ENCODE measurements at places on chromosomes 1 and 21.

DNA sequence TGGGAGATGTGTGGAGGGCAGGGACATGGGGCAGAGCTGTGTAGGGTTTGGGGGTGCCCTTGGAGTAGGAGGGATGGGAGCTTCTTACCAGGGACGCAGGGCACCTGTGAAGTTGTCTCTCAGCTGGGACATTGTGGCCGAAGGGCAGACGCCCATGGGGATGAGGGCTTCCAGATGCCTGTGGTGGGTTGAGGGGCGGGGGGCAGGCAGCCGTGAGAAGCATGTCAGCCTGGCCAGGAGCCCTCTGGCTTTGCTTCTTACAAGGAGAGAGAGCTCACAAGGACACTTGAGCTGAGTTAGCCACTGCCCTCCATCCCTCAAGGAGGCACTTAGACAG lies 8.5 kb downstream of the A3GALT2 start:
- no peak for DNase-seq

DNA sequence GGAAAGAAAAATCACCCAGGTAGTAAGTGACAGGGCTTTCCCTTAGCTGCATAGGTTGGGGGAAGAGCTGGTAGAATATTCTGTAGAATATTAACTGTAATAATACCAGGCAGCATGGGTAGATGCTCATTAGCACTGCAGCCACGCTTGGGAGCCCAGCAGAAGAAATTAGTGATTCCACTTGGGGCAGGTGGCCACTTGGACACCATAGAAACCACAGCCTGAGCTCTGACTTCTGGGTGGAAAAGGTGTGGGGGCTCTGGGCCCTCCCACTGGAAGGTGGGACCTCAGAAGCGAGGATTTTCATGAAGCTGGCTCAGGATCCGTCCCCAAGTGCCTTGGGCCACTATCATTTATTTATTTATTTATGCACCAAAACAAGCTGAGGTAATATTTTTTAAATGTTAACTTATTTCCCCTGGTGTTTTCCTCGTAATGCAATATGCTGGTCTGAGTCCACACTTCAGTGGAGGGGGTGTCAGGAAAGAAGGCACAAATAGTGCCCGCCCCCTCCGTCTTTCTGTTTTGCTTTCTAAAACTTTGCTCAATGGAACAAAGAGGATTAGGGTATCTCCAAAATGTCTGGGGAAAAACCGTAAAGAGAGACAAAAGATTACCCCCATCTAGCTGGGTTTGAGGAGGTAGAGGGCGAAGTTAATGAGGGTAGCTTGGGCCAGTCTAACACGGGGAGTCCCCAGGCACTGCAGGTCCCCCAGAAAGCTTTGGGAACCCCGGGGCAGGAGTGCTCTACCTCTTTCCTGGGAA lies 75.2 kb upstream of the GADD45A start:
- no peak for DNase-seq

- DNase-seq = no peak
Measured at GRCh38 chr1:54239035-54239383, 39.0 kb downstream of the MRPL37 start.

DNA sequence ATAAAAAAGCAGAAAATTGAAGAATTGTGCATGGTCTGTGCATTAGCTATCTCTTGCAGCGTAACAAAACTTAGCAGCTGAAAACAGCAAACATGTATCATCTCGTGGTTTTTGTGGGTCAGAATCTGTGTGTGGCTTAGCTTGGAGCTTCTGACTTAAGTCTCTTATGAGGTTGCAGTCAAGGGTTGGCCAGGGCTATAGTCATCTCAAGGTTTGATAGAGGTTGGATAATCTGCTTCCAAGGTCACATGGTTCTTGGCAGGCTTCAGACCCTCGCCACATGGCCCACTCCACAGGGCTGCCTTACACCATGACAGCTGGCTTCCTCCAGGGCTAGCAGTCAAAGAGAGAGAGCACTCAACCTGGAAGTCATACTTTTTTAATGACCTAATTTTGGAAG lies 35.9 kb downstream of the CNST start:
- no peak for DNase-seq

DNA sequence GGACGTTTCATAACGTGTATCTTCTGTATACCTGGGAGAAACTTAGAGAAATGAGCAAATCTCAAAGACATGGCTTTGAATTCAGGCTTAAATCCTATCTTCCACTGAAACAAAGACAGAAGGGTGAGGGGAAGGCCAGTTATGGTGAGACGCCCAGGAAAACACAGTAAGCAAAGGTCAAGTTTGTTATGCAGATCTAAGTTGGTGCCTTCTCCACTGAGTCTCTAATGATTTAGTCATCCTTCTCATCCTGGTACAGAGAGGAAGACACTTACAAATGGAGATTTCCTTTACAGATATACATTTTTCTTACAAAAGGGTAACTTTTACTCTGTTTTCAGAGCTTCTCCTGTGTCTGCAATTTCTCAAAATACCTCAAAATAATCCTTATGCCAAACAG lies 64.4 kb downstream of the MAP3K7CL start:
- DNase-seq = no peak

- no peak for DNase-seq
Measured at GRCh38 chr1:197659171-197659570, 116.1 kb downstream of the DENND1B start.

- no peak for DNase-seq
Measured at GRCh38 chr1:46133781-46134350, 1.4 kb upstream of the PIK3R3 start.

DNA sequence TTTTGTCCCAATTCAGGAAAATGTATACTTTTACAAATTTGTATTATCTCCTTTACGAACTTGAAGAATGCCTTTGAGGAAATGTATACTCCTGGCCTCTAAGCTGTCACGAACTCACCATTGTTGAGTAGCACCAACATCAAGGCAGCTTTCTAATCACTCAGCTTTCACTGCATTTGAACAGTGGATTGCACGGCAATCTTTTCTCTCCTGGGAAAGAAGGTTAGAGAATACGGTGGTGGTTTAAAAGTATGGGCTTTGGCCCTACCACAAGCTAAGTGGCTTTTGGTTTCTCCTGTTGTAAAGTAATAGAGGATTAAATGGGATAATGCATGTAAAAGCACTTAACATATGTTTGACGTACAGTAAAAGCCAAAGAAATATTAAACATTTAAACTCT lies 57.8 kb downstream of the CNST start:
- DNase-seq = no peak

- no peak for DNase-seq
Measured at GRCh38 chr1:164709541-164710278, 150.7 kb downstream of the PBX1 start.

- DNase-seq = no peak
Measured at GRCh38 chr1:33185541-33185940, 3.7 kb upstream of the TRIM62 start.

GRCh38 chr1:13805431-13805830 lies 105.4 kb downstream of the PRDM2 start:
- no peak for DNase-seq

- DNase-seq = no peak
Measured at GRCh38 chr1:211925016-211925415, 94.5 kb upstream of the LPGAT1 start.

GRCh38 chr1:76290271-76290670 lies 215.7 kb downstream of the ST6GALNAC3 start:
- DNase-seq = no peak

GRCh38 chr1:150464422-150464826 lies 22.8 kb upstream of the TARS2 start:
- DNase-seq = peak; percentile 50

DNA sequence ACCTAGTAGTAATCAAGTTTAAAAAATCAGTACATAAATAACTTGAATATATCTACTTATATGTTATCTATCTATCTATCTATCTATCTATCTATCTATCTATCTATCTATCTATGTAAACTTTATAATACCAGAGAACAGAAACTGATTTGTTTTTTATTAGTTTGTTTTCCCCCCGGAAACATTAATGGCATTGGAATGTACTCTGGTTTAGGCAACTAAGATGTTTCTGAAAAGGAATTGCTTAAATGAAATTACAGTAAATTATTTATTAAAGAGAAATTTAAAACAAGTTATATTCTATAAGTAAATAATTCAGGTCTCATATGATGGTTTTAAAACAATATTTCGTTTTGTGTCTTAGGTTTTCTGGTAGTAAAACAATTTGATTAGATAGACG lies 681.0 kb upstream of the ADAMTS5 start:
- no peak for DNase-seq

DNA sequence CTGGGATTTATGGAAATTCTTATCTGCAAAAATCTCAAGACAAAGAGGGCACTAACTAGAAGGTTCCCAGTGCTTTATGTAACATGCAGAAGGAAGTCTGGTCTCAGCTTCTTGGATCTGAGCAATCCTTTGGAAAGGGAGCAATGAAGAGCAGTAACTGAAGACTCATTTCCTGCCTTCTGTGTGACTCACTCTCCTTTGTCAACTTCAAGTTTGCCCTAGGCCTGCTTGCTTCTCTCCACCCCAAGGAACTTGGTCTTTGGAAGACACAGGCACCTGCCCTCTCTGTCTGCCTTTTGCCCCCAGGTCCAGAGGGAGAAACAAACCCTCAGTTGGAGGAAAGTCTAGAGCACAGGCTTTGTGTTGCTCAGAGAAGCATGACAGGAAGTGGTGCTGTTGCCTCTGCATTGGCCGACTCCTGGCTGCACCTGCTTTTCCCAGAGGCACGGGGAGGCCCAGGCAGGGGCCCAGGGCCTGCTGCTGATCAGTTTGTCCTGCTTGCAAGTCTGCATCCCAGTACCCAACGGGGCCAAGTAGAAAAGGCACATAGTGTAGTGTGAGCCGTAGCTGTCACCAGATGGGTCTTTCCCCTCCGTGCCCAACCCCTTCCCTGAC lies 137.2 kb downstream of the DHRS3 start:
- DNase-seq = no peak
